A549 treated with GW870086 at 1 μM for 4 hours (cell line): ENCODE measurements at places on chromosomes 12 and 14. TPM values are rescaled to one million over a fixed set of nuclear protein-coding genes. Genes with fewer than 3 reads are reported as not detected.

TMPO gene
- total RNA-seq = 65.7 to 92.2 TPM (median 79.6 TPM) in 5 replicates

SELPLG gene
- 0.63 to 1.1 TPM (median 1.1 TPM) in 5 replicates for total RNA-seq

TOMM20L gene
- total RNA-seq = not detected in 5 replicates

GALNT9 gene
- total RNA-seq = 4.8 to 7.7 TPM (median 6.2 TPM) in 5 replicates

NELL2 gene
- 0.06 to 0.21 TPM (median 0.08 TPM) in 3 of 5 replicates, not detected in the others for total RNA-seq

MGAT4C gene
- 0.06 TPM in 2 of 5 replicates, not detected in the others for total RNA-seq

SERPINA9 gene
- total RNA-seq = not detected in 5 replicates

P2RX7 gene
- total RNA-seq = not detected in 5 replicates

RASAL1 gene
- 0.24 to 0.85 TPM (median 0.30 TPM) in 5 replicates for total RNA-seq

SMCO2 gene
- 0.12 TPM in 1 of 5 replicates, not detected in the others for total RNA-seq

CLEC9A gene
- total RNA-seq = not detected in 5 replicates

ADGRD1 gene
- total RNA-seq = 0.28 to 0.78 TPM (median 0.46 TPM) in 5 replicates

OASL gene
- total RNA-seq = 2.7 to 4.7 TPM (median 4.1 TPM) in 5 replicates

SDS gene
- total RNA-seq = 0.34 to 1.1 TPM (median 0.82 TPM) in 5 replicates

CCDC175 gene
- total RNA-seq = not detected in 5 replicates

GON7 gene
- 13.2 to 18.3 TPM (median 15.4 TPM) in 5 replicates for total RNA-seq

INSM2 gene
- total RNA-seq = 0.03 to 0.11 TPM (median 0.05 TPM) in 3 of 5 replicates, not detected in the others

LIMA1 gene
- total RNA-seq = 5.2 to 7.8 TPM (median 6.3 TPM) in 5 replicates

SNRNP35 gene
- total RNA-seq = 17.2 to 19.9 TPM (median 17.7 TPM) in 5 replicates

WDR20 gene
- total RNA-seq = 20.1 to 23.4 TPM (median 22.4 TPM) in 5 replicates

HOXC4 gene
- total RNA-seq = 1.9 to 3.5 TPM (median 3.5 TPM) in 5 replicates

BDKRB1 gene
- 0.38 to 0.79 TPM (median 0.48 TPM) in 5 replicates for total RNA-seq
